LNCaP clone FGC (cell line): ENCODE measurements at places on chromosomes 1 and 21.

DNA sequence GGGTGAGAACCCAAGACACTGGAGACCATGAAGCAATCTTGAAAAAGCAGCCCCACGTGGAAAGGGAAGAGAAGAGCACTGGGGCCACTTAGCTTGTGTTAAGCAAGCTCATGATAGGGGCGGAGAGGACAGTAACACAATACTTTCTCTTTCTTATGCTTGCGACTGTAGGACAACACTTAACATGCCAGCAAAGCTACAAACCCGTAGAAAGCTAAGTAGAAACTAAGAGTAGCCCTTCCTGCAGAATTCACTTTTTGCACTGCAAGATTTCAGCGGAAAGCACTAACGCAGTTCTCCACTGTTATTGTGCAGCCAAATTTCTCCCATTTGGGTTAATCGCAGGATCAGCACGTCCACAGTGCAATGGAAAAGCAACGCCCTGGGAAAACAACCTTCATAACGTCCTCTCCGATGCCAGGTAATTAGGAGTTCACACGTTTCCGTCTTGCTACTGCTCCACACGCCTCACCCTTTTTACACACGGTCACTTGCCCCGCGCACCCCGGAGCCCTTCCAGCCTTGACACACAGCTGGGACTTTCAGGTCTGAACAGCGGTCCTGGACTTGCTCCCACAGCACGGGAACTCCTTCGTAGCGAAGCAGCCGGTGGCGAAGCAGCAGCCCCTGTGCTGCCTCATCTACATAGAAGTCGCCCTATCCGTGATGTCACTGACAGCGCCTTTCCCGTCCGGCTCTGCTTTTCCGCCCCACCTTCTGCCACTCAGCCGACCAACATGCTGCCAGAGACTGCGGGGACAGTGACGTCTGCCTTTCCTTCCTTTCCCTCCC is 148.6 kb downstream of the PPIAL4G start:
- peak; percentile 92 for DNase-seq

GRCh38 chr21:24890021-24890420 is 717.3 kb downstream of the MRPL39 start:
- no peak for DNase-seq

- no peak for DNase-seq
Measured at GRCh38 chr1:113929750-113930498, 800 bp downstream of the HIPK1 start.

DNA sequence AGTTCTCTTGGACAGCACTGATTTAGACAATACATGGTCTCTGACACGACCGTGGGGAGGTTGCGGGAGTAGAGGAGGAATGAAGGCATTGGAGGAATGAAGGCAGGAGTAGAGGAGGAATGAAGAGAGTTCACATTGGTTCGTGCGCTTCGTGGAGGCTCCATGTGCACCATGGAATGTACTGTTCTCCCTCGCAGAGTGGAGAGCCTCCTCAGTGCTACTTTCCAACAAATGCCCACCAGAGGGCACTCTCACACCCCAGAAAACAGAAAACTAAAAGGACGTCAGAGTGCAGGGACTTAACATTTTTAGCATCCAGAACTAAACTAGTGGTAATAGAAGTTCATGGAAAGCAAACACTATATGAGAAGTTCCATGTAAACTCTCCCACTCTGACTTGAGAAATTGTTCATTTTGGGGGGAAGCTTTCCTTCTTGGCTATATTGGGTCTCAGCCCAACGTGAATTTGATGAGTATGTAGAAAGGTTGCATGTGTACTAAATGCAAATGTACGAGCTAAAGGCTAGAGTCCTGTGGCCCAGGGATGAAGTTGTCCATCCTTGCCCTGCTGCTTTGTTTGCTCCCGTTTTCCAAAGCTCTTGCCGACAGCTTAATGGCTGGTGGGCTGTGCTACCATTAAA is 211.6 kb downstream of the LMX1A start:
- DNase-seq, result peak; percentile 14

- no peak for DNase-seq
Measured at GRCh38 chr1:218412171-218412570, 67.0 kb downstream of the TGFB2 start.

DNA sequence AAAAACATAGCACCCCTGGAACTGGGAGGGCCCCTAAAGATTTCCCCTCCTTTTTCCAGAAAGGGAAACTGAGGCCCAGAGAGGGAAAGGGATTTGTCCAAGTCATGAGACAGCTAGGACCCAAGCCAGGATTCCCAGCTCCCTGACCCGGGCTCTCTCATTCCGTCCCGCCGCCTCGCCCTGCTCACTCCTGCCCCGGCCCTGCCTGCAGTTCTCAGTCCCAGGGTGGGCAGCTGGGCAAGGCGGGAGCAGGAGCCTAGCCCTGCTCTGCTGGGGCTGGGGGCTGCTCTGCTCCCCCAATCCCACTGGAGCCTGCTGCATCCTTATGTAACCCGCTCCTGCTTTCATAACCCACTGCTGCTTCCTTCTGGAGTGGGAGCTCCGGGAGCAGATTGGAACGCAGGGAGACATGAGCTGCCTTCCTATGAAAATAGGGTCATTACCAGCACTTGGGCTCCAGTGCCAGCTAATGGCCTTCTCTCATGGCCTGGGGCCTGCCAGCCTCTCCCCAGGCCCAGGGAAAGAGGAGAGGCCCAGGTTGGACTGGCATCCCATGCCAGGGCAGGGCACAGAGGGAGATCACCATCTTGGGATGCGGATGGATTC is 84.5 kb downstream of the CAMK2N1 start:
- no peak for DNase-seq

DNA sequence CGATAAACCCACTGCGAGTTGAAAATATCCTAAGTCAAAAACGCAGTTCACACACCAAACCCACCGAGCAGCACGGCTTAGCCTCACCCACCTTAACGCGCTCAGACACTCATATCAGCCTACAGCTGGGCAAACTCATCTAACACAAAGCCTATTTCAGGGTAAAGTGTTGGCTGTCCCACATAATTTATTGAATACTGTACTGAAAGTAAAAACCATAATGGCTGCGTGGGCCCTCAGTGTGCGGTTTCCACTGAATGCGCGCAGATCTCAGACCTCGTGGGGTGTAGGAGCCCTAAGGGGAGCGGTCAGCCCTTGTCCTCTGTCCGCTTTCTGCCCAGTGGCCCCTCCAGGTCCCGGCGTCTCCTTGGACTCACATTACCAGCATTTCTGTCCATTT is 157.6 kb upstream of the ARHGEF16 start:
- DNase-seq, result no peak

GRCh38 chr21:14864211-14865021 is 200.4 kb downstream of the NRIP1 start:
- DNase-seq, result no peak

GRCh38 chr1:145960468-145961108 is 2.8 kb upstream of the LIX1L start:
- DNase-seq, result no peak

- DNase-seq, result peak; percentile 74
Measured at GRCh38 chr1:193036337-193037047, 22.7 kb downstream of the UCHL5 start.

DNA sequence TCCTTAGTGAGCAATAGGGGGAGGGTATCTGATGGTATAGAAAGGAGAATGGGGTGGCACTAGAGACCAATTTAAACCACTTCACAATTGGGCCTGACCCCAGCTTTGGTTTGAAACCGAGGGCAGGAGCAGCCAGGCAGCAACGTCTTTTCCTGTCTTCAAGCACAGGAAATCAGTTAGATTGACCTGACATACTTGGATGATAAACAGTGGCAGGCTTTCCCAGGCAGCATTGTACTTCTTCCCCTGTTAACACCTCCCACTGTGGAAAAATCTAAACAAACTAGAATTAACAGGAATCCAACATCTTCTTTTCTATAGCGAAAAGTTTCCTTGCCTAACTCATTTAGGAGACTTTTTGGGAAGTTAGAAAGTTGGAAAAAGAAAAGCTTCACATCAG is 40.6 kb downstream of the SELL start:
- no peak for DNase-seq

DNA sequence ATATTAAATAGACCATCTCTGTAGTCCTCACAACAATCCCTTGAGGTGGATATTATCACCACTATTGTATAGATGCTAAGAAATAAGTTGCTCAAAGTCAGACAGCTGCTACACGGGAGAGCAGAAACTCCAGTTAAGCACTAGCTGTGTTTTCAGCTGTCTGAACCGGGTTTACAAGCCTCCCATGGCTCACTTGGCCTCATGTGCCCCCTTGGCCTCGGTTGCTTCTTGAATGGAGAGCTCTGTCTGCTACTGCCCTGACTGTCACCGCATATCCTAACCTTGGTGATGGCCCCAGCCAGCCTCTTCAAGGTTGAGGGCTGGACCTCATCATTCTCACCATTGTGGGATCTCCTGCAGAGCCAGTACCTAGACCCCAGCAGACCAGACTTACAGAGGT is 123.4 kb downstream of the AK5 start:
- DNase-seq, result no peak

- no peak for DNase-seq
Measured at GRCh38 chr1:44355582-44356305, 687 bp upstream of the ERI3 start.

DNA sequence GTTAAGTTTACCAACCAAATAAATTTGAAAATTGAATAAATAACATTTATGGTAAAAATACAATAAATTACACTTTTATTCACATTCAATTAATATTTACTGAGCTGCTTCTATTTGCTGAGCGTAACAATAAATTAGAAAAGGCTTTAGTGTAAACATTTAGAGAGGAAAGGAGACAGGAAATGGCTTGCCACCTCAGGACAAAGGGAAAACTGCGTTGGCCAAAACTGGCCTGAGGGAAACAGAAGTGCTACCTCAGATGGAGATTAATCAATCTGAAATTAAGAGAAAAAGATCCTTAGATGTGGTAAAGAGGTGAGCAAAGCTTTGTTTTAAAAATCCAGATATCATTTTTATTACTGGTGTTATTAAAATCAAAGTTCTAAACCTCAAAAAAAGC is 128.0 kb downstream of the SLC44A5 start:
- DNase-seq, result peak; percentile 17

- no peak for DNase-seq
Measured at GRCh38 chr1:67710417-67710816, 25.4 kb downstream of the GADD45A start.

- DNase-seq, result no peak
Measured at GRCh38 chr1:180188684-180189175, 34.1 kb downstream of the QSOX1 start.
